Suprapubic skin (tissue), 4 donors: ENCODE measurements at places on chromosomes 13 and 19. TPM values are rescaled to one million over a fixed set of nuclear protein-coding genes. Genes with fewer than 3 reads are reported as not detected.

The RFPL4AL1 gene
- total RNA-seq = not detected

The FGF22 gene
- total RNA-seq = 5.2 TPM

DNA sequence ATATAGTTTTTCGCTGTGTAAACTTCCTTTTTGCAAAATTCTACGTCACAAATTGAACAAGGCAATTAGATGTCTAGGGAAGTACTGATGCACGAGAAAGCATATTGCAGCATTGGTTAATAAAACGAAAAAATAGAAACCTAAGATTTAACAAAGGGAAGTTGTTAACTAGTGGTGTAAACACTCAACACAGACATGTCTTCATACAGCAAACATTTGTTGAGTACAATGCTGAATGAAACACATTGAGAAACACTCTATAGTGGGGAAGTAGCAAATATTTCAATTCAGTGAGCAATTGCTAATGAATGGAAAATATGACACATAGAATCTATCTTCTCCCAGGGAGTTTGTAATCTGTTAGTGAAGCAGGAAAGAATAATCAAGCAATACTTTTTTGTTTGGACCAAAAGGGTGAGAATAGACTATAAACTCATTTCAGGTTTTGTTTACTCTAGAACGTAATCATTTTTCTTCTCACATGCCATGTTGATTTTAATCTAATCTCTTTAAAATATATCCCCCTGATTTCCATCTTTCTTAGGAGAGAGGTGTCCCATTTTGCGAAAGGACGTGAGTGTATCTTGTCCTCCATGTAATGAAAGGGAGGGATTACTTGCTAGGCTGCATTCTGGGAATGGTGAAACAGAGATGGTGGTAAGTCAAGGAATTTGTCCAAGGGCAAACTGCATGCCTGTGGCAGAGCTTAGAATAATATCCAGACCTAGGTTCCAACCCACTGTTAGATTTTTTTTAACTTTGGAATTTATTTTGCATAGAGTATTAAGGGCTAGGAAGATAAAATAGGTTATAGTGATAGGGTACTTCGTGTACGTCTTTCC is 1.7 kb upstream of the ANKRD10 start:
- DNase-seq = no peak

DNA sequence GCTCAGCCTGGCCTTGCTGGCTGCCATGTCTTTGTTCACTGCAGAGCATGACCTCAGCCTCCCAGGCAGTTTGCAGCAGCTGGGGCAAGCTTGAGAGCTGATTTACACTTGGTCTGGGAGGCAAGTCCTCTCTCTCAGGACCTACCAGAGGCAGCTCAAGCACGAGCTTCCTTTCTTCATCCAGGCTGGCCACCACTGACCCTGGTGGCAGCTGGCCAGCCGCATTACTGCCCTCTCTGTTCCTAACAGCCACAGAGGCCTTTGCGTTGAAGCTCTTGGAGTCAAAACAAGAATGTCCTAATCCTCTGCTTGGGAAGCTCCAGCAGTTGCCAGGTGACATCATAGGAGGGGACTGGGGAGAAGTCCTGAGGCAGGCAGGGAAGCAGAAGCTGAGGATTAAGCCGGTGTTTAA is 85.7 kb downstream of the NUFIP1 start:
- DNase-seq = peak; percentile 83

DNA sequence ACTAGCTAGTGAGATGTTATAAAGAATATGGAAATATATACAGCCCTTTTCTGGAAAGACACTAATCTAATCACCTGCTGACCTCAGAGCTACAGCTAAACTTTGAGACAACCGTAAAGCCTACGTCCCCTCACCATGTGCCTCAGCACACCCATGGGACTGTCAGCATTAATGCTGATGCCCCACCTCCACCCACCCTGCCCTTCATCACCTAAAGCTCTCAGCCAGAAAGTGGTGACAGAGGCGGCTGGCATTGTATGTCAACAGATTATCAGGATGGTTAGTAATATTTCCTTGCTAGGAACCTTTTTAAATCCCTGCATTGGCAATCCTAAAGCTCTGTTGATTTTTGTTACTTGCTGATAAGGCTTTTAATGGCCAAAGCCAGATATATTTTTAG is 1177.9 kb downstream of the DIAPH3 start:
- DNase-seq = no peak

DNA sequence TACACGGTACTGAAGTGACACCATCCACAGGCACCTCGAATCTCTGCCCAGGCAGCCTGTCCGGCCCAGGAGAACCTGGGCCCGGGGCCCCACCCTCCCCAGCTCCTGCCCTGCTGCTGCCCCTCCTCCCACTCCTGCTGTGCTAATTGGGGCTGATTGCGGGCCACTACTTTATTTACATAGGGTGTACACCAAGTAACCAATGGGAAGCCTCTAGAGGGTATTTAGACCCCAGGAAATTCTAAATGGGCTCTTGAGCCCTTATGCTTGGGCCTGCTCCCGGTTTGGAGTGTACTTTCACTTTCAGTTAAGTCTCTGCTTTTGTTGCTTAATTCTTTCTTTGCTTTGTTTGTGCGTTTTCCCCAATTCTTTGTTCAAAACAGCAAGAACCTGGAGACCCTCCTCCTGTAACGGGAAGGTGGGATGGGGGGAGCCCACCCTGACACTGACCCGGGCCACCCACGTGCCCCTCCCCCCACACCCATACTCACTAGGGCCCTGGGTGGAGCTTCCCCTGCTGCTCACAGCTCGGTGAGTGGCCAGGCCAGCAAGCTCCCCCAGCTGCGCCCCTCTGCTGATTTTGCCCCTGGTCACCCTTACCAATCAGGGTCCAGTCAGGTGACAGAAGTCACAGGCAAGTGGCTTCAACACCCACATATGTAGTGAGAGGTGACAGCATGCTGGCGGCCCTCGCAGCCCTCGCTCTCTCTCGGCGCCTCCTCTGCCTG is 9.4 kb downstream of the SCGB2B2 start:
- no peak for DNase-seq

DNA sequence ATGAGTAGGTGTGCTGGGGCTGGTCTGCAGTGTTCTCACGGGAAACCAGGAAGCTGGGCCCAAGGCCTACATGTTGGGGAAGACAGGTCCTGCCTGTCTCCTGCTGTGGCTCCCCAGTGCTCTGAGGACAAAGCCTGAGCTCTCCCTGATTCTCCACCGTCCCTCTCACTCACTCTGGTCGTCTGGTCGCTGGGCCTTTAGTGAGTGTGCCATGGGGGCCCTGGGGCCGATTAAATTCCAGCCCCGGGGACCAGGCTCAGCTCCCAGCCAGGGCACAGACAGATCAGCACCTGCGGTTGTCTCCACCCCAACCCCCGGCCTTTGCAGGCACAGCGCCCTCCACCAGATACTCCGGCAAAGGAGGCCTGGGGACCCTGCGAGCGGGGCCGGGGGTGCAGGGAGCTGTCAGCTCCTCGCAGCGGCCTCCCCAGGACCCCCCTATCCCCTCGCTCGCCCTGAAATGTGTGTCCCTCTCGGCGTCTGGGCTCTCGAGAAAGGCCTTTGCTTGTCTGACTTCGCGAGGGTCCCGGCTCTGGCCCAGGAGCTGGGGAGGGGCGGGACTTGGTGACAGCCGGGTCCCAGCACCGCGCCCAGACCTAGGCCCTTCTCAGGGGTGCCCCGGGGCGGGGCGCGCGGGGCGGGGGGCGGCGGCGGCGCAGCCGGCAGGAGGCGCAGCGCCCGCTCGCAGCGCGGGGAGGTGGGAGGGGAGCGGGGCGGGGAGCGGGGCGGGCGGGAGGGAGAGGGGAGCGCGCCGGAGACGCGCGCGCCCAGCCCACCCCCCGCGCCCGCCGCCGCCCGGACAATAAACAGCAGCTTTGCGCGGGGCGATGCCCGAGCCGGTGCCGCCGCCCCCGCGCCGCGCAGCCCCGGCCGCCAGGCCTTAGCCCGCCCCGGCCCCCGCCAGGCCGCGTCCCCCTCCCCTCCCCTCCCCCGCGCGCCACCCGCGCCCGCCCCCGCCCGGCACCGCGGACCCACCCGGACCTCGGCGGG is at the start of gene PALM:
Gene PALM (plus strand): TSS at position 782 of the 990 bp plus-strand sequence. CDS start 212 bp downstream, outside the sequence.
- DNase-seq = no peak
